ENCODE measurements at places on chromosomes 6 and 20.
A peak's percentile ranks its signal among the peaks of the same experiment; 100 is the strongest.

GRCh38 chr6:57162028-57162427 is 10.1 kb upstream of the BAG2 start:
- DNase-seq, result no peak

GRCh38 chr20:1654996-1655395 is 2.6 kb downstream of the SIRPG start:
- no peak for DNase-seq

- no peak for DNase-seq
Observed at GRCh38 chr6:4369616-4370015, 234.2 kb upstream of the ECI2 start.

DNA sequence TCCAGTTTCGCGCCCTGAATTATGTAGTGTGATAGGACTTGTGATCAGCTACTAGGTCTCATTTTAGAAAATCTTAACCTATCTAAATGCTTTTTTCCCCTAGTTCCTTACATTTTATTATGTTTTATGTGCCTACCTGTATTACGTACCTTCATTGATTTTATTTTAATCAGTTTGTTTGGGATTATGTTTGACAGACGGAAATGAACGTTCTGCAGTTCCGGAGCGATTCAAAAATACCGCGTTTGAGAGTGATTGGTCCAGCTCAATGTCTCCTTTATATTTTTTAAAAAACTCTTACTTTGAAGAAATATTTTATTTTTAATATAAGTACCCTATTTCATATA is 114.3 kb upstream of the BTN3A2 start:
- no peak for DNase-seq

DNA sequence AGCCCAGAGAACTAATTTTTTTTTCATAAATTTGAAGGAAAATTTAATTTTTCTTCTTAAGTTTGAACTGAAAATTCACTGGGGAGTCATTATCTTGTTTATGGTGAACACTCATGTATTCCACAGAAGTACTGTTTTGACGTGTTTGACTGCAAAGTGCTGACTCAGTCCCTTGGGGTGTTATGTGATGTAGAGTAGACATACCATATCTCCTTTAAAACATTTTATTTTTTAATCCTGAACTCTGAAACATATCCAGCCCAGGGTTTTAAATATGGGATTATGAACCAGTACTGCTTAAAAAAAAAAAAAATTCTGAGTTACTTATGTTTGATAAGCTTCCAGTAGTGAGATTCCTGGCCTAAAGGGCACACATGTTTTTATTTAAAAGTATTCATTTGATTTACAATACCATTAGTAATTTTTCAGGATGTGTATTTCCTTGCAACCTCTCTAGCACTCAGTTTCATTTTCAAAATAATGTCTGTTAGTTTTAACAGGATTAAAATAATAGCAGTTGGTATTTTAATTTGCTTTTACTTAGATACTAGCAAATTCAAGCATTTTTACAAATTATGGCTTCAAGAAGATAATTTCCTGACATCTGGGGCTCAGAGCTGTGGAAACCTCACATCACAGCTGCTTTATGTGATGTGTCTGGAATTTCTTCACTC is 81.7 kb upstream of the PDE10A start:
- no peak for DNase-seq

GRCh38 chr6:165077876-165078275 is 231.5 kb downstream of the C6orf118 start:
- DNase-seq, result no peak

DNA sequence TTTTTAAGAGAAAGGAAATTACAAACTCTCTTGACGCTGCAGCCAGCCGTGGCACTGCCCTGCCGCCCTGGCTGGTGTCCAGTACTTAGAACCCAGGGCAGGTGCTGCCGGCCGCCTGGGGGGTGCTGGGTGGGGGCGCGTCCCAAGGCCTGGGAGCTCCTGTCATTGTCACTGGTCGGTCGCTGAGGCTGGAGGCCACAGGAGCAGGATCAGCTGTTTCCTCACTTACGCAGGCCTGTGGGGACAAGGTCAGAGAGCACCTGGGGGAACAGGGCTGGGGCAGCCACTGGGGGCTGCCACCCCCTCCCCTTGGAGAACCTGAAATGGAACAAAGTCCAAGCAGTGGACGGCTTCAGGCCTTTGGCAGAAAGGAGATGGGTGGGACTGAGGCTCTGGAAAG is 5.6 kb downstream of the BIRC7 start:
- DNase-seq, result no peak

- peak; percentile 87 for DNase-seq
Observed at GRCh38 chr6:29964887-29965562, 22.7 kb downstream of the HLA-A start.

DNA sequence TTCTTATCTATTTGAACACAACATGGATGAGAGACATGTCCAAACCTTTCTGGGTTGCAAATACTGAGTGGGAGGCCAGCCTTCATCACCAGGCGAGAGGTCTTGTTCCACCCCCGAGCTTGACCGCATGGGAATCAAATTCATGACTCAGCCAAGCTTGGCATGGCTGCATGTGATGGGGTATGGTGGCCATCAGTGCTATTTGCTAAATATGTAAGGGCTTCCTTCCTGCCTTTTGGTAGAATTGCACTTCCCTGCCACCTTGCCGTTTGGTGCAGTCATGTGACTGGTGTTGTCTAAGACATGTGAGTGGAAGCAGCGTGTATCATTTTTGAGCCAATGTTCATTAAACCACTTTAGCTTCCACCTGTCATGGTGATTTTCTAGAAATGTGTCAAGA is 508.9 kb upstream of the SULF2 start:
- no peak for DNase-seq

DNA sequence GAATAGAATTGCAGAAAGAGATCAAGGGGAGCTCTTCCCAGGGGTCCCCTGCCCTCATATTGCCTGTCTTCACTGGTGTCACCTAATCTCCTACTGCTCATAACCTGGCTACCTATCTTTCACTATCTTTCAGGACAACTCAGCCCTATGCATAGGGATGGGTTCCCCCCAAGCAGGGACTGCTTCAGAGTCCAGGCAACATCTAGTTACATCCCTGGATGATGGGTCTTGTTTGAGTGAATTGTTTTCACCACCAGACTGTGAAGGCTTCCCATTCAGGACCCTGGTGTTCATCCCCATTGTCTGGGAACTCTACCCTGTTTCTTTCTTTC is 850 bp upstream of the HECA start:
- DNase-seq, result no peak

DNA sequence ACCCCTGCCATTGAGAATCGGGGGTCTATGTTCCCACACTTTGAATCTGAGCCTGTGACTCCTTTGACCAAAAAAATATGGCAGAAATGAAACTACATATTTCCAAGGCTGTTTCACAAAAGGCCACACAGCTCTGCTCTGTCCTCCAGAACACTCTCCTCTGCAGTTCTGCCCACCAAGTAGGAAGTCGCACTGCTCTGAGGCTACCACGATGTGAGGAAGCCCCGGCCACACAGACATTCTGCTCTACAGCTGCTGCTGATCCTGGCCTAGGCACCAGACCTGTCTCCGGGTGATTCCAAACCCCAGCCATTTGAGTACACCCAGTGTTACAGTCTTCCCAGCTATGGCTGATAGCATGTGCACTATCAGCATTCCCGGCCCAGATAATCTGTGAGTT is 85.1 kb downstream of the LYRM4 start:
- no peak for DNase-seq

Measured in SK-MEL-5 (cell line).